NCI-H345 (cell line): ENCODE measurements at places on chromosomes 2 and 18.

DNA sequence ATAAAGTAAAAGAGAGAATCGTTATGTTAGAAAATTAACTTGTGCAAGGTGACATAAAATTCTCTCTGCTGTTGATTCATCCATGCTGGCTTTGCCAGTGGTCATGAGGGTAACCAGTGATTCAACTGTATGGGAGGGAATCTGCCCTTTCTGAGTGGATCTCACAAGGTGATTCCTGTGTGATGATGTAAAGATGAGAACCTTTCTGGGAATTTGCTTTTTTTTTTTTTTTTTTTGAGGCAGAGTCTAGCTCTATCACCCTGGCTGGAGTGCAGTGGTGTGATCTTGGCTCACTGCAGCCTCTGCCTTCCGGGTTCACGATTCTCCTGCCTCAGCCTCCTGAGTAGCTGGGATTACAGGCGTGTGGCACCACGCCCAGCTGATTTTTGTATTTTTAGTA lies 23.3 kb downstream of the RAB31 start:
- no peak for DNase-seq

DNA sequence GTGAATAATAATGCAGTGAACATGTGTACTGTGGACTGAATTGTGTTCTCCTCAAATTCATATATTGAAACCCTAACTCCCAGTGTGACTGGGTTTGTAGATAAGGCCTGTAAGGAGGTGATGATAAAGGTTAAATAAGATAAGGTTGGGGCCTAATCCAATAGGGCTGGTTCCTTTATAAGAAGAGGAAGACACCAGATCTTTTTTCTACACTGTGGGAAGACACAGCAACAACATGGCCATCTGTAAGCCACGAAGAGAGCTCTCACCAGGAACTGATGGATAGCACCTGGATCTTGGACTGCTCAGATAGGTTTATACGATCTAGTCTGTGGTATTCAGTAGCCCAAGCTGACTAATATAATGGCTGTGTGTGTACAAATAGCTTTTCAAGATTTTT lies 66.8 kb downstream of the BMPR2 start:
- no peak for DNase-seq

GRCh38 chr2:196335221-196335634 lies 163.8 kb upstream of the STK17B start:
- no peak for DNase-seq

- no peak for DNase-seq
These were observed 54.7 kb downstream of the CABLES1 start for GRCh38 chr18:23189768-23190661.

DNA sequence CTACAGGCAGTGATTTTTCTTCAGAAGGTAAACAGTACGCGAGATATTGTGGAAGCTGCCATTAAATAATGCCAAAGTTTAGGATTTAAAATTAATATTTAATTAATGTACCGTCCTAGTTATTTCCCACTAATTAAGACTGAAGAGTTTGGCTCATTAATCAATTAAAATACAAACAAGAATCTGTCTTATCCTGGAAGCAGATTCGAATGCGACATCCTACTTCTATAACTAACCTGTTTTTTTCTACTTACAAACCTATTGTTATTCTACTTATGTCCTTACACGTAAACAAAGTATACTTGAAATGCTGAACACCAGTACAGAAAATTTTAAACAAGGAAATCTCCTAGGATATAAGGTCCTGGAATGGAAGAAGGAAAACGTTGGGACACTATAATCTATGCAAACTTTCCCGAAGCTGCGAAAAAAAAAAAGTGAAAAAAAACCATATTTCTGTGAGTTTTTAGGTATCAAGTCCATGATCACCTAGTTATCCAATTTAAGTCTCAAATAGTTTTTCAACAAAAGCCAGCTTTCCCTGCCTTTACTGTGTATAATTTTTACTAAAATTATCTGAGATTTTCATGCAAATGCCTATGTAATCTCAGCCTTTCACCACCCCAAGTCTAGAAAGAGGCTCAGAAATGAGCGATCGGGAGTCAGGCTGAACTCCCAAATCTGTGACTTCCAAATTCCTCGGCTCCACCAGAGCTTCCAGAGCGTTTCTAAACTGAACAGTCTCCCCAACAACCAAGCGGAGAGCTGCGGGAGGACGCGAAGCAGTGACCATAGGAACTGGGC lies 1.2 kb upstream of the C2orf15 start:
- DNase-seq, result no peak

DNA sequence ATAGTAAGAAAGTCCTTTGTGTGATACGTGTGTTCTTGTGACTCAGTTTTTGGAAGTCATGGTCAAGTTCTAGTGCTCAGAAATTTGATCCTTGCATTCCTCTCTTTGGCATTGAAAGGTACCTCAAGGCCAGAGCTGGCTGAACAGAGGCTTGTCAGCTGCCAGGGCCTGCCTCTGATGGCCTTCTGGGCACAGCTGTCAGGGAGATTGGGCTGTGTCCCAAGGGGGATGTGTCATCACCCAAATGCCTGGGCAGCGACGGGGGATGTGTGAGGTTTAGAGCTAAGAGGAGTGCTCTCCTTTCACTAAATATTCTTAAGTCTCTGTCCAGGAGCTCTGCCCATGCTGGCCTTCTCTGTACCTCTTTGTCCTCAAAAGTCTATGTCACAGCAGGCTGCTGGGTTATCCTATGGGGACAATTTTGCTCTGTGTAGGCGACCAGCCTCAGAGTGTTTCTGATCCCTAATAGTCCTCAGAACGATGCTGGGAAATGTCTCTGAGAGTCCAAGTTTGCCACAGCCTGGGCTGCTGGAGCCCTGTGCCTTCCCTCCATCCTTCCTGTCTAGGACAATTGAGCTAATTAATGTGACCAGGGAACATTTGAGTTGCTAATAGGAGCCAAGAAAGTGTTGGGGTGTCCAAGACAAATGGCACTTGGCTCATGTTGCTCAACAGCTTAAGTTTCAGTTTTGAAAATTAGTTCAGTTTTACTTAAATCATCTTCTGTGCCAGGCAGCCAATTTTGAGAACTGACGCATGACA lies 115.4 kb upstream of the ZNF521 start:
- no peak for DNase-seq

- DNase-seq, result peak; percentile 86
These were observed 4.9 kb downstream of the TANC1 start for GRCh38 chr2:158973116-158973956.

- DNase-seq, result peak; percentile 82
These were observed 163.6 kb upstream of the TMEM200C start for GRCh38 chr18:6058941-6059340.

GRCh38 chr2:138649571-138649970 lies 130.6 kb downstream of the NXPH2 start:
- DNase-seq, result no peak

GRCh38 chr2:230650585-230651137 lies 62.0 kb upstream of the CAB39 start:
- DNase-seq, result no peak

- no peak for DNase-seq
These were observed 63.5 kb downstream of the ANKRD44 start for GRCh38 chr2:197247083-197247482.

DNA sequence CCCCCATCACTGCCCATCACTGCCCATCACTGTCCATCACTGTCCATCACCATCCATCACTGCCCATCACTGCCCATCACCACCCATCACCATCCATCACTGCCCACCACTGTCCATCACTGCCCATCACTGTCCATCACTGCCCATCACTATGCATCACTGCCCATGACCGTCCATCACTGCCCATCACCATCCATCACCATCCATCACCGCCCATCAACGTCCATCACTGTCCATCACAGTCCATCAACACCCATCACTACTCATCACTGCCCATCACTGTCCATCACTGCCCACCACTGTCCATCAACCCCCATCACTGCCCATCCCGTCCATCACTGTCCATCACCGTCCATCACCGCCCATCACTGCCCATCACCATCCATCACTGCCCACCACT lies 57.8 kb upstream of the OTOS start:
- no peak for DNase-seq

DNA sequence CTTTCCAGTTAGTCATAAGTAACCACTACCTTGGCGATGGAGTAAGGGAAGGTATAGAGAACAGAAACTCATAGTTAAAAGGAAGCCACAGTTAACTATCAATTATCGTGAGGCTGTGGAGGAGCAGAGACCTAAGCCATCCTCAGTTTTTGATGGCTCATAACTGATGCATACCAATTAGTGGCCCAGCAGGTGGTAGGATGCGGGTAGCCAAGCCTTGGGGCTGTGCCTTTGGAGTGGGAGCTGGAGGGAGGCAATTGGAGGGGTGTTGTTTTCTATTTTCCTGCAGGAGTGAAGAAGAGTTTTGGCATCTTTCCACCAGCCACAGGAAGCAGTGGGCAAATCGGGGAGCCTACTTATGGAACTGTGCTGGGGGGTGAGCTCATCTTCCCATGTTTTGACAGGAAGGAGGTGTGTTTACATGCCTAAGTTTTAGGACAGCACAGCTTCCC lies 194.8 kb downstream of the TPGS2 start:
- DNase-seq, result peak; percentile 14

GRCh38 chr2:152072011-152072410 lies 26.8 kb downstream of the CACNB4 start:
- no peak for DNase-seq
